ENCODE measurements at places on chromosomes 16 and 17. TPM values are rescaled to one million over a fixed set of nuclear protein-coding genes. Genes with fewer than 3 reads are reported as not detected.

KRT32 gene
- not detected for total RNA-seq

ITGB3 gene
- total RNA-seq = 2.5 TPM

AGRP gene
- total RNA-seq = not detected

FLYWCH2 gene
- 49.6 TPM for total RNA-seq

GRCh38 chr16:54690710-54691109 lies 240.0 kb upstream of the IRX5 start:
- no peak for DNase-seq
- no peaks in the 10 kb centered on the region for H3K27me3 ChIP-seq
- no peaks in the 10 kb centered on the region for H3K36me3 ChIP-seq
- no peaks in the 10 kb centered on the region for H3K4me1 ChIP-seq
- H3K27ac ChIP-seq = no peak overlapping the region
- no peak overlapping the region for H3K4me3 ChIP-seq

- H3K4me3 ChIP-seq = no peak overlapping the region
- no peak overlapping the region for H3K27ac ChIP-seq
- H3K36me3 ChIP-seq = no peaks in the 10 kb centered on the region
- H3K4me1 ChIP-seq = peaks cover 12% of the 10 kb centered on the region
- peaks cover 10% of the 10 kb centered on the region for H3K27me3 ChIP-seq
Observed at GRCh38 chr17:47882247-47882646, 13.8 kb upstream of the SP2 start.

GRCh38 chr16:79412783-79413225 lies 187.7 kb downstream of the MAF start:
- no peak overlapping the region for H3K4me3 ChIP-seq
- H3K4me1 ChIP-seq = no peaks in the 10 kb centered on the region
- DNase-seq = no peak

DNA sequence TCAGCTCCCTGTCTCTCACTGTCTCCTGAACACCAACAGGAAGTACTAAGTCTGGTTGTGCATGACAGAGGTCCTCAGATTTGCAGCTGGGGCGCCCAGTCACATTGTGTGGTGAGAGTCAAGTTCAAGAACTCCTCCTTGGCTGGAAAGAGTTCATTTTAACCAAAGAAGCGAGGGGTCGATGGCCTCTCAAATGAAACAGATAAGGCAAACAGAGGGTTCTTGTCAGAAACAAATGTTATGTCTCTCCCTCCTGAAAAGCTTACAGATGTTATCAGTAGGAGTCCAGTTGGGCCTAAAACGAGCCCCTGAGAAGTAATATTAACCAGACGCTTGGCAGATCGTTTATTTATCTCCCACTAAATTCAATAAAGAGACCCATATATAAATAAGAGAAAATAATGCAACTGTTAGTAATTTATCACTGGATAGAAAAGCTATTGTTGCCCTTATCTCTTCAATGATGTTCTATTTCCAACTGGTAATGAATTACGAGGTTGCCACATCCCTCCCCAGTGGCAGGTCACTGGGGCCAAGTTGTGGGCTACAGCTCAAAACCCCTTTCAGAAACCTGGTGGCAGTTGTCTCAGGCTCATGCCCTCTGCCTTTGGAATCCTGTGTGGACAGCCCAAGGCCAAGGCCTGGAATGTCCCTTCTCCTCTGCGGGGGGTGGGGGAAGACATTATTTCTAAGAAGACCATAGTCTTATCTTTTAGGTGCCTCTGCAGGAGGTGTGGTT lies 307.5 kb upstream of the DYNLRB2 start:
- H3K4me3 ChIP-seq = no peak overlapping the region
- peaks cover 5% of the 10 kb centered on the region for H3K4me1 ChIP-seq
- DNase-seq = no peak
- peaks cover 3% of the 10 kb centered on the region for H3K27me3 ChIP-seq

DNA sequence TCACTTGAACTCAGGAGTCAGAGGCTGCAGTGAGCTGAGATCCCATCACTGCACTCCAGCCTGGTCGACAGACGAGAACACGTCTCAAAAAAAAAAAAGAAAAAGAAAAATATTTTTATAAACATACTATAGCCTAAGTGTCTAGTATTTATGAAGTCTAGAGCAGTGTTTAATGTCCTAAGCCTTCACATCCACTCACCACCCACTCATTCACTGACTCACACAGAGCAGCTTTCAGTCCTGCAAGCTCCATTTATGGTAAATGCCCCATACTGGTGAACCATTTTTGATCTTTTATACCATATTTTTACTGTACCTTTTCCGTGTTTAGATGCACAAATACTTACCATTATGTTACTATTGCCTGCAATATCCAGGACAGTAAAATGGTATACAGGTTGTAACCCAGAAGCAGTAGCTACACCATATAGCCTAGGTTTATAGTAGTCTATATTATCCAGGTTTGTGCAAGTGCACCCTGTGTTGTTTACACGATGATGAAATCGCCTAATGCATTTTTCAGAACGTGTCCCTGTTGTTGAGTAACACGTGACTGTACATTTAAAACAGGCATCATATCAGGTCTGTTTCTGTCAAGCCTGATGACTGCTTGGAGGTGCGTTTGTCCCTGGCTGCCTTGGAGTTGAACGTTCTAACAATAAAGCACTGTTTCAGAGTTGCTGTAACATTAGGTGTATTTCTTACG lies 10.1 kb downstream of the NUDT7 start:
- H3K36me3 ChIP-seq = no peaks in the 10 kb centered on the region
- no peak overlapping the region for H3K4me3 ChIP-seq
- no peaks in the 10 kb centered on the region for H3K27me3 ChIP-seq
- no peak for DNase-seq
- no peak overlapping the region for H3K27ac ChIP-seq

- no peak for DNase-seq
- peaks cover 9% of the 10 kb centered on the region for H3K4me1 ChIP-seq
- no peak overlapping the region for H3K4me3 ChIP-seq
- no peaks in the 10 kb centered on the region for H3K36me3 ChIP-seq
- H3K27ac ChIP-seq = no peak overlapping the region
Observed at GRCh38 chr16:66703406-66704215, 7.1 kb upstream of the CMTM4 start.

DNA sequence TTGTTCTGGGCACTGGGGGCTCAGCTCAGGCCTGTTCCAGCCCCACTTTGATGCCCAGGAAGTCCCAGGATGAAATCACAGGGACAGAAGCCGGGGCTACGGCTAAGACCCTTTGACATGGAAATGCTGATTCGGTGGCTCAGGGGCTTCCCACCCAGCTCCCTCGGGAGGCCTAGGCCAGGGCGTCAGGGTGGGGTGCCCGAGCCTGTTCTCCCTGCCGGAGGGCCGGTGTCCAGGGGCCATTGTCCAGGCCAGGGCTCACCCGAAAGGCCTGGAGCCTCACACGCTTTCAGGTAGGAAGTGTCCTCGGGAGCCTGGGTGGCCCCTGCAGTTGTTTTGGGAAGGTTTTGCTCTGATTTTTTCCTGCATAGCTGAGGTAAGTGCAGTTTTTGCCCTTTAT lies 34.0 kb downstream of the METRNL start:
- no peak for DNase-seq
- H3K27me3 ChIP-seq = no peaks in the 10 kb centered on the region
- no peak overlapping the region for H3K4me3 ChIP-seq
- H3K36me3 ChIP-seq = no peaks in the 10 kb centered on the region

DNA sequence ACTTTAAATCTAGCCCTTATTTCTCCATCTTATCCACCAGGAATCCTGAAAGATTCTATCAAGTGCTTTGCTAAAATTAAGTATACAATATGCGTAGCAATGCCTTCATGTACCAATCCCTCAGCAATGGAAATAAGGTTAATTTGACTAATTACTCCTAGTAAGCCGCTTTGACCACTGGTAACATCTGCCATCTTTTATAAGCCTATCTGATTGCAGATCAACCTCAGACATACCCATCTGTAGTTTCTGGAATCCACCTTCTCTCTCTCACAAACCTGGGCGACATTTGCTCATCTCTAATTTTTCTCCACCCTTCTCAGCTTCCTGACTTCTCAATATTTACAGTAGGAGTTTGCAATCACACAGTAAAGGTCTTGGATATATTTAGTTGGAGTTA lies 138.8 kb upstream of the CRHR1 start:
- H3K4me1 ChIP-seq = no peaks in the 10 kb centered on the region
- H3K4me3 ChIP-seq = no peak overlapping the region
- H3K36me3 ChIP-seq = no peaks in the 10 kb centered on the region
- DNase-seq = no peak
- H3K27ac ChIP-seq = no peak overlapping the region

- H3K4me1 ChIP-seq = peaks cover 7% of the 10 kb centered on the region
- H3K4me3 ChIP-seq = no peak overlapping the region
- H3K27me3 ChIP-seq = peaks cover 4% of the 10 kb centered on the region
- no peak for DNase-seq
- peaks cover 2% of the 10 kb centered on the region for H3K36me3 ChIP-seq
- H3K27ac ChIP-seq = no peak overlapping the region
Observed at GRCh38 chr17:62193249-62193648, 128.2 kb upstream of the MED13 start.

GRCh38 chr16:64857411-64857810 lies 264.5 kb downstream of the CDH11 start:
- H3K4me1 ChIP-seq = peaks cover 26% of the 10 kb centered on the region
- H3K27ac ChIP-seq = no peak overlapping the region
- H3K4me3 ChIP-seq = no peak overlapping the region
- peaks cover 1% of the 10 kb centered on the region for H3K36me3 ChIP-seq
- DNase-seq = no peak

DNA sequence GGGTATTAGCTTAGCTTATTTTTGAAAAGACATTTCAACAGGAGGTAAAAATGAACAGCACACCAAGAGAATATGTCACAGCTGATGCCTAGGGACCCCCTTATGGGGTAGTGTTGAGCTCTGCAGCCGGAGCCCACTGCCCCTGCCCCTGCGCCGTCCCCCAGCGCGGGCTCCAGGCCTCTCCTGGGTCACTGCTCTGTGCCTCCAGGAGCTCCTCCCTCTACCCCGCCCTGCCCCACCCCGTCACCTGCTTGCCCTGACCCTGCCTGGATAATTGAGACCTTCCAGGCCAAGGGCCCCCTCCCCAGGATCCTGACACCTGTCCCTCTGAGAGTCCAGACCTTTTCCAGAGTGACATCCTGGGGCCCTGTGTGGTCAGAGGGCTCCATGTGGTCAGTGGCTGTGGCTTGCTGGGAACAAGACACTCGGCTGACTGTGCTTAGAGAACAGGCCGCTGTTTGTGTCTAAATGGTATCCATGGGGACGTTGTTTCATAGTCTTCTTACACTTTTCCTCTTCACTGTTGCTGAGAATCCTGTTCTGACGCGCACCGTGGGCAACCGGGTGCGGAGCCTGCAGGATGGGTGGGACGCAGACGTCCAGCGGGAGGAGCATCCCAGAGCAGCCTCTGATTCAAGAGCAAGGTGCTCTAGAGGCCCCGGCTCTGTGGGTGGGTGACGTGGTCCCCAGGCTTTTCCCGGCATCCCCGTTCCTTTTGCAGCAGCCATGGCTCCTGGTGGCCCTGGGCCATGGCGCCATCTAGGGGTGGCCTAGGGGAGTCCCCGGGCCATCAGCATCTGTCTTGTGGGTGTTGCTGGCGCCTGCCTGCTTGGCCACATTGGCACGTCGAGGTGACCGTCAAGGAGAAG lies 20.0 kb upstream of the WFIKKN1 start:
- H3K4me1 ChIP-seq = peaks cover 2% of the 10 kb centered on the region
- no peak for DNase-seq
- no peak overlapping the region for H3K4me3 ChIP-seq
- peaks cover 2% of the 10 kb centered on the region for H3K36me3 ChIP-seq
- H3K27ac ChIP-seq = no peak overlapping the region
